Esophagus squamous epithelium (tissue), 5 donors: ENCODE measurements at places on chromosomes 3 and 15.
A peak's percentile ranks its signal among the peaks of the same experiment; 100 is the strongest.

GRCh38 chr3:8530581-8530980, 29.0 kb downstream of the LMCD1 start:
- H3K4me3 ChIP-seq = no peak overlapping the region
- no peaks in the 10 kb centered on the region for H3K27me3 ChIP-seq
- no peaks in the 10 kb centered on the region for H3K36me3 ChIP-seq
- no peak for DNase-seq

DNA sequence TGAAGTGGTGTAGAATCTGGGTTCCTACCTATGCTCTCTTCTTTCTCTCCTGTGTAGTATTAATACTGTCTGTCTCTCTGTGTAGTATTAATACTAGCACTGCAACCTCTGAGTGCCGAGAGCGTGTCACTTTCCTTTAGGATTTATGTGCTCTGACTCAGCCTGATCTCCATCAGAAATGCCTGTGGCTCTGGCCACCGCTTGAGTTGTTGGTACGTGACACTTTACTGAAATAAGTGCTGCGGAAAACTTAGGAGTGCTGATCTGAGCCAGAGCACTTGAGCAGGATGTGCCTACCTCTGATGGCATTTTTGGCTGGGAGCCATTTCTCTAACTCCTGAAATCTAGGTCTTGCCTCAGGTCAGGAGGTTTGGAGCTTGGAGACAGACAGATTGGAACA, 807.4 kb downstream of the SQOR start:
- no peaks in the 10 kb centered on the region for H3K27me3 ChIP-seq
- H3K27ac ChIP-seq = no peak overlapping the region
- DNase-seq = no peak
- H3K36me3 ChIP-seq = no peaks in the 10 kb centered on the region
- H3K4me1 ChIP-seq = no peaks in the 10 kb centered on the region

GRCh38 chr3:152444029-152444641, 175.4 kb downstream of the MBNL1 start:
- peaks cover 8% of the 10 kb centered on the region for H3K4me1 ChIP-seq
- peaks cover 46% of the 10 kb centered on the region for H3K36me3 ChIP-seq
- no peak for DNase-seq
- no peaks in the 10 kb centered on the region for H3K27me3 ChIP-seq
- peak overlapping the region; percentile 15 for H3K27ac ChIP-seq

GRCh38 chr15:69156736-69157381, 3.6 kb upstream of the GLCE start:
- no peaks in the 10 kb centered on the region for H3K36me3 ChIP-seq
- DNase-seq = no peak
- H3K4me3 ChIP-seq = no peak overlapping the region
- H3K27ac ChIP-seq = no peak overlapping the region
- peaks cover 5% of the 10 kb centered on the region for H3K4me1 ChIP-seq
- no peaks in the 10 kb centered on the region for H3K27me3 ChIP-seq

DNA sequence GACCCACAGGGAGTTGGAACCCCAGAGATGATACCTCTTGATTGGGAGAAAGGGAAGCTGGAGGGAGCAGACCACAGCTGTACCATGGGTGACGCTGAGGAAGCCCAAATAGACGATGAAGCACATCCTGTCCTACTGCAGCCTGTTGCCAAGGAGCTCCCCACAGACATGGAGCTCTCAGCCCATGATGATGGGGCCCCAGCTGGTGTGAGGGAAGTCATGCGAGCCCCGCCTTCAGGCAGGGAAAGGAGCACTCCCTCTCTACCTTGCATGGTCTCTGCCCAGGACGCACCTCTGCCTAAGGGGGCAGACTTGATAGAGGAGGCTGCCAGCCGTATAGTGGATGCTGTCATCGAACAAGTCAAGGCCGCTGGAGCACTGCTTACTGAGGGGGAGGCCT, 201.1 kb downstream of the AKAP13 start:
- H3K4me1 ChIP-seq = peaks cover 82% of the 10 kb centered on the region
- peak overlapping the region; percentile 89 for H3K27ac ChIP-seq
- no peak for DNase-seq
- peaks cover 12% of the 10 kb centered on the region for H3K36me3 ChIP-seq
- peak overlapping the region; percentile 32 for H3K4me3 ChIP-seq
- no peaks in the 10 kb centered on the region for H3K27me3 ChIP-seq

DNA sequence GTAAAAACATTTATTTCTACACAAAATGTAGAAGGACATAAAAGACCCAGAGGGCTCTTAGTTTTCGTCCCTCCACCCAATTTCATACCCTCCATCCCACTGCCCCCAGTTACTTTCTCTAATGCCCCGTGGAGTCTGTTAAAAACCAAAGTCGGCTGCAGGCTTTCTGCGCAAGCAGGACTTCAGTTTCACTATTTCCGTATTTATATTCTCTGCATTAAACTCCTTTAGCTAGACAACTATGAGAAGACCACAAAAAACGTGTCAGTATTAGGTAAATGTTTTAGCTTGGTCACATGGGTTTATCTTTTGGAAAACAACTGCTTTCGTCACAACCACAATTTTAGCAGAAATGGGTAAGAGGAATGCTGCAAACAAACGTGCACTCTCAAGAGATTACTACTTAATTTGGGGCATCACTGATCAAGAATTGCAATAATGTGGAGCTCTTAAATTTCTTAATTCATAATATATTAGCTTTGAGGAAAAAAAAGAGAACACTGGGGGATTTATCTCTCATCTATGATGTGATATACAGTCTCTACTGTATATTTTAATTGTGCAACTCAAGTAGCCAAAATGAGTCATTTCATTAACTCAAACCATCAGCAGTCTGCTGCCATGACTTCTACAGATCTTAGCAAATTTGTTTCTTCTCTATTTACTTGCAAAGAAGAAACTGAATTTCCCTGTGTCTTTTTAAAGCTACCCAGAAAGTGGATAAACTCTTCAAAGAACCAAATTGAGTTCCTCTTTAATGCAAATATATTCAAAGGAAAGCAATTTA, 740 bp upstream of the NSMCE3 start:
- peaks cover 23% of the 10 kb centered on the region for H3K4me1 ChIP-seq
- H3K27ac ChIP-seq = peak overlapping the region; percentile 92
- no peak for DNase-seq
- no peaks in the 10 kb centered on the region for H3K27me3 ChIP-seq

DNA sequence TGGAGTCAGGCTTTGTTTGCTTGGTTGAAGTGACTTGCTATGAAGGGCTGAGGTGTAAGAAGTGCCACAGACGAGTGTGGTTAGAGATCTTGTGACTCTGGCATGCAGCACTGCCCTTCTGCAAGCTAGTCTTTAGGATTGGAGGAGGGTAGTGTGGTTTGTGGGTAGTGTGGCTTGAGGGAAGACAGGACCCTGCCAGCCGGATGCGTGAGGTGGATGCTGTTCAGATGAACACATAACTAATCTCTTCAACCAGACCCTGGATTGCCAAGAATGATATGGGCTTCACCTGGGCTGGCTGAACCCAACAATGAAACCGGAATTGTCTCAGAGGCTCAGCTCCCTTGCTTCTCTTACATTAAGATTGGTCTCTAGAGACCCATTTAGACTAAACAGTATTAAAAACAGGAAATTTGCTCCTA, 32.7 kb downstream of the STARD9 start:
- H3K4me3 ChIP-seq = no peak overlapping the region
- no peak overlapping the region for H3K27ac ChIP-seq
- no peak for DNase-seq
- H3K4me1 ChIP-seq = peaks cover 26% of the 10 kb centered on the region
- H3K36me3 ChIP-seq = no peaks in the 10 kb centered on the region

DNA sequence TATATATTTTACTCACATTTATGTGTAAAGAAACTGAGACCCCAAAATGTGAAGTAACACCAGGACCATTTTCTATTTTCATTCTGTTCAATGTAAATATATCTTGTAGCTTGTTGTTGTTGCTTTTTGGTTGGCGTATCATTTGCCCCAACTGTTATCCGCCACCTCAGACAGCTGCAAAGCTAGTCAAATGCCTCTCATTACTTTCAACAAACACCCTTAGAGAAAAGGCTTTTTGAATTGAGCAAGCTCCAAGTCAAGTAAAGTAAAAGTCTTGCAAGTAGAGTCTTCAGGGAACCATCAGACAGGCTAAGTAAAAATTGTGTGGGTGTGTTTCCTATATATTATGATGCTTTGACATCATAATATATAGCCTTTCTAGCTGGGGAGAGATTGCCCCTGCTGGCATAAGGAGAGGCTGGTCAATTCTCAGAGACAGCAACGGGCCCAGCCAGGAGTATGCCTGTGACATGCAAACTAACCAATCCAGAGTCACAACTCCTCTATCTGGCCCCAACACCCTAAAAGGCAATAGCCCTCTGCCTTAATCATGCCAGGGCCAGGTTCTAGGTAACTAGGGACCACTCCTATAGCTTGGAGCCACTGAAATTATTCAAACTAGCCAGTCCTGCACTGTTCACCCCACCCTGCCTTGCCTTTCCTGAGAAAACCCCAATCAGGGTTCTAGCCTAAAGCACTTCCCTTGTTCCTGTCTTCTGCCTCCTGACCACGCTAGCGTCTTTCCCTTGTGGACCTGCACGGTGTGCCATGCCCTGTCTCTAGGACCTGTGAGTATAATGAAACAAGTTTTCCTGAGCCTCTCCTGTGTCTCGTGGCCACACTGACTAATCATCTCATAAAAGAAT, 75.6 kb downstream of the RAD18 start:
- DNase-seq = no peak
- H3K36me3 ChIP-seq = no peaks in the 10 kb centered on the region
- no peaks in the 10 kb centered on the region for H3K27me3 ChIP-seq
- no peak overlapping the region for H3K27ac ChIP-seq
- H3K4me3 ChIP-seq = no peak overlapping the region

DNA sequence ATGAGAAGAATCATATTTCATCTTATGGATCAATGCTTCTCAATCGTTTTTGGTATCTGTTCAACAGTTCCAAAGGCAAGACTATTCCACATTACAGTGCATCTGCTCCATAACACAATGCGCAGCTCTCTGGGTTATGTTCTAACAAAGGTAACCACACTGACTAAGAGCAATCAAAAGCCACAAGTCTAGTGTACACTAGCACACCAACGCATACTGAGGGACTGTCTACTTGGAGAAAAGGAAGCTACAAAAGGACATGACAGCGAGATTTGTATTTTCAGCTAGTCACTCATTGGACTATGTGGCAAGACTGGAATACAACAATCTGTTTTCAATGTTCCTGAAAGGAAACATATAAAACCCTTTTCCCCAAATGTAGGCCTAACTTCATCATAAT, 35.8 kb downstream of the SETD2 start:
- H3K4me3 ChIP-seq = no peak overlapping the region
- H3K4me1 ChIP-seq = peaks cover 22% of the 10 kb centered on the region
- DNase-seq = no peak
- H3K36me3 ChIP-seq = no peaks in the 10 kb centered on the region
